ENCODE measurements at places on chromosomes 1 and 21.

GRCh38 chr1:17167041-17167785 lies 37.7 kb upstream of the PADI1 start:
- DNase-seq, result no peak

DNA sequence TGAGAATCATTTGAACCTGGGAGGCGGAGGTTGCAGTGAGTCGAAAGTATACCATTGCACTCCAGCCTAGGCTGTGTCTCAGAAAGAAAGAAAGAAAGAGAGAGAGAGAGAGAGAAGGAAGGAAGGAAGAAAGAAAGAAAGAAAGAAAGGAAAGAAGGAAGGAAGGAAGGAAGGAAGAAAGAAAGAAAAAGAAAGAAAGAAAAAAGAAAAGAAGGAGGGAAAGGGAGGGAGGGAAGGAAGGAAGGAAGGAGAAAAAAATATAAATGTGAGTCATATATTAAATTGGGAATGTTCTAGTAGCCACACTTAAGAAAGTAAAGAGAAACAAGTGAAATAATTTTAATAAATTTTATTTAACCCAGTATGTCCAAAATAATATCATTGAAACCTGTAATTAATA lies 16.7 kb upstream of the CITED4 start:
- DNase-seq, result no peak

- DNase-seq, result no peak
These were observed 39.3 kb upstream of the EYA3 start for GRCh38 chr1:28127617-28128257.

DNA sequence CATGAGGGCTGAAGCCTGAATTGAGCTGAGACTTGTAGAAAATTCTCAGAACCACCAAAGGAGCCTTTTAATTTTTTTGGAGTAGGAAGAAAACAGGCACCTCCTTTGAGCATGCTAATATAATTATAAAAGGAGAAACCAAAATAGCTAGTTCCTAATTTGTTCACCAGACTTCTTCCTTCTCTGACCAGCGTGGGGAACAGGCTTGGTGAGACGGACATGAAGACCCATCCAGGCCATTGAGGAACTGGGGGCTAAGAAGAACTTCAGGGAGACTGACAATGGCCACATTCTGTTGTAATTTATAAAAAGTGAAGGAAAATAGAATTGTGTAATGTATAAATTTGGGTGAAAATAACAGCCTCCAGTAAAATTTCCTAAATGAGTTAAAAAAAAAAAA lies 62.6 kb downstream of the MAN1C1 start:
- no peak for DNase-seq

DNA sequence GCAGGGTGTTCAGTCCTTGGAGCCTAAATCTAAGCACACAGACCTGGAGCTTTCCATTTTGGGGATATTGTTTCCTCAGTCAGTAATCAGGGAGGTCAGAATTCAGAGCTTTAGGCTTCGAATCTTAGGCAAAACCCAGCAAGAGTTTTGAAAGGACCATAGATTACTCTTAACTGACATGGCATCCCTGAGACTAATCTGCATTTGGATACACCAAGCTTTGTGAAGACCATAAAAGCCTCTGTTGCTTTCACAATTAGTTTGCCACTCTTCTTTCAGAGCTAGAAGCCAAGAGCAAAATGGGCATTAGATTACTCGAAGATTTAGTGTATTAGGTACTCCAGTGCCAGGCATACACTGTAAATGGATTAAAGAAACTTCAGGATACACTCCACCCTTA lies 131.8 kb upstream of the GREM2 start:
- DNase-seq, result no peak

- DNase-seq, result no peak
These were observed 22.0 kb upstream of the PRELP start for GRCh38 chr1:203453616-203454015.

DNA sequence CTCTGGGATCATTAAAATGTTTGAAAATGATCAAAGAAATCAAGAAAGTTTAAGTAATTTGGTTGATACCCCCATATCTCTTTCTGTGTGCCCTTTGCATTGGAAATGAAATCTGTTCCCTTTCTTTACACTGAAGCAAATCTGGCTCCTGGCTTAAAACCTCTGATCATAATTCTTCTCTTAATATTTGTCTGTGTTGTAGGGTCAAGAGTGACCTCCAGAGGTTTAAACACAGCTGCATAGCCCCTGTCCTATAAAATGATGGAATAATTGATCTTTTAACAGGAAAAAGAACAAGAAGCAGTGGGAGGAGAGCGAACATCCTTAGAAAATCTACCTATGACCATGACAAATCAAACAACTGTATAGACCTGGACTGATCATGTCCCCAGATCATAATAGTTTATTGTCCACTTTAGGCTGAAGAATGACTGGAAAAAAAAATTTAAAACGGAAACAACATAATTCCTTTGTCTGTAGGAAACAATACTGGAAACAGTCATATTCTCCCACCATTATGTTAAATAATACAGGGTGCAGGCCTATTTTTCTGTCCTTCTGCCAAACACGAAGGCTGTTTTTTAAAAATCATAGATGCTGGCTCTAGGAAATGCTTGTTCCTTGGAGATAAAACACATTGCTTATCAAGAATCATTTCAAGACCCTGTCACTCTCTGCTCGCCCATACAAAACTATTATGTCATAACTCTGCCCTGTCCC lies 184.3 kb downstream of the NEGR1 start:
- no peak for DNase-seq

DNA sequence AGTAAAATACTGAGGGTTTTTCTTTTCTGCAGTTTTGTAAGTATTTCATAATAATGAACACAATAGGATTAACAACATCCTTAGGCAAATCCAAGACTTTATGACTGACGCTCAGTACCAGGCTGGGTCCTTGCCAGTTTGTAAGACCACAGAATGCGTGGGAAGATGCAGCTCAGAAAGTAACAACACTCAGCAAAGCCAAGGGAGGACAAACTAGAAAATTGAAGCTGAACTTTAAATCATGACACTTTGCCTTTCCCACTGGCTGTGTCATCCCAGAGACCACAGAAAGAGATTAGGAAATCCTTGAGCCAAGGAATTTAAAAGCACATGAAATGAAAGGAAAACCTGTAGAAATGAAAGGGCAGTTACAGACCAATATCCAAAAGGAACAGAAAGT lies 426.3 kb upstream of the CHRM3 start:
- DNase-seq, result no peak

DNA sequence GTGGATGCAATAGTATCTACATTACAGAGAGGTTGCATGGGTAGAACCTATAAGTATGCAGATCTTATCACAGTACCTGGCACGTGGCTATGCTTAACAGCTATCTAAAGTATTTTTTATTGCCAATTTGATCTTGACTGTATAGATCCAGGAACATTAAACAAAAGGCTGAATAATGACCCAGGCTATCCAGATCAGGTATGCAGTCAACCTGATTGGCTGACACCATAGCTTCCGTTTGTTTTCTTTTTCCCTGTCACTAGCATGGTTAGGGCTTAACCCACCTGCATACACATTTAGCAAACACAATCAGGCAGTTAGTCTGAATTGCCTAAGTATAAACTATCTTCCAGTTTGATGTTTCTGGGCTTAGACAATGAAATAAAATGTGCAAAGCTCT lies 264.9 kb upstream of the PLXNA2 start:
- DNase-seq, result no peak

- no peak for DNase-seq
These were observed 102.6 kb downstream of the GPATCH2 start for GRCh38 chr1:217528271-217528670.

DNA sequence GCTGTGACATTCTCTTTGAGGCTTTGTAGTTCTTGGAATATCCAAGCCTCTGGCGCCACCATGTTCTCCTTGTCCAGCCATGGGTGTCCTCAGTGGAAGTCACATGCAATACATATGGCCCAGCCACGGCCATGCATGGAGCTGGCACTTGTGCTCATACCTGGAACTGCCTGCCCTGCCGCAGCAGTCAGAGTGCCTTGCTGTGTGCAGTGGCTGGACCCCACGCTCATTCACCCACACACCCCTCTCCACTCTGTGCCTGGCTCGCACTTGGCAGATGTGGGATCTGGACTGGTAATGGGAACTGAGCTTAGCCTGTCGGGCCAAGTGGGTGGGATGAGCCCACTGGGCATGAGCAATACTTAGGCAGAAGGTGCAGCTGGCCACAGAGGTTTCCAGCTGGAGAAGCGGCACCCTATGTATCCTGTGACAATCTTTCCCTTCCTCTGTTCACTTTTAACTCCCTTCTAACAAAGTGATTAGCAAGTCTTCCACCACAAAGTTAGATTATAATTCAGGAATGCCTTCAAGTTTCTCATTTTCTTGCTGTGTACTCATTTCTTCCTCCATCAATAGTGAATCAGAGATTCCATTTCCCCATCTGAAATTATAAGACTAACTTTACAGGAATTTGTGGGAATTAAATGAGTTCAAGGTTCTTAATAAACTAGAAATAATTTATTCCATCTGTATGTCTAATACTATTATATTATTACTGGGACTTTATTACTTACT lies 351.6 kb upstream of the NCAM2 start:
- DNase-seq, result no peak

- DNase-seq, result no peak
These were observed 155.3 kb upstream of the JUN start for GRCh38 chr1:58939146-58939545.

GRCh38 chr1:68409426-68409825 lies 40.3 kb downstream of the RPE65 start:
- no peak for DNase-seq

DNA sequence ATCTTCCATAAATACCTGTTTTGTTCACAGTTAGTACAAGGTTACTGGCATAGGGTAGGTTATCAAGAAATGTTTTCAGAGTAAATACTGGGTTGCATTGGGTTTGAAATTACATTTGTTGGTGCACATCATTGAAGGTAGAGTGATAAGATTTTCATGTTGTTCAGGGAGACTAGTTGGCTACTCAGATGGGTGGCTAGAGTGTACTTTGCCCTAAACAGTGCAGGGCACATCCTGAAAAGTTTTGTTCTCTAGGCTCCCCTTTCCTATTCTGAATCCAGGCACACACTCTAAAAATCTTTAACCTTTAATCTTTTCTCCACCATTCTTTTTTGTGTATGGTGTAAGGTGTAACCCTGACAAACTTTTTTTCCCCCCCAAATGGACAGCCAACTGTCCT lies 18.0 kb downstream of the POU2F1 start:
- DNase-seq, result no peak

- no peak for DNase-seq
These were observed 610.3 kb upstream of the USP24 start for GRCh38 chr1:55825461-55825860.

DNA sequence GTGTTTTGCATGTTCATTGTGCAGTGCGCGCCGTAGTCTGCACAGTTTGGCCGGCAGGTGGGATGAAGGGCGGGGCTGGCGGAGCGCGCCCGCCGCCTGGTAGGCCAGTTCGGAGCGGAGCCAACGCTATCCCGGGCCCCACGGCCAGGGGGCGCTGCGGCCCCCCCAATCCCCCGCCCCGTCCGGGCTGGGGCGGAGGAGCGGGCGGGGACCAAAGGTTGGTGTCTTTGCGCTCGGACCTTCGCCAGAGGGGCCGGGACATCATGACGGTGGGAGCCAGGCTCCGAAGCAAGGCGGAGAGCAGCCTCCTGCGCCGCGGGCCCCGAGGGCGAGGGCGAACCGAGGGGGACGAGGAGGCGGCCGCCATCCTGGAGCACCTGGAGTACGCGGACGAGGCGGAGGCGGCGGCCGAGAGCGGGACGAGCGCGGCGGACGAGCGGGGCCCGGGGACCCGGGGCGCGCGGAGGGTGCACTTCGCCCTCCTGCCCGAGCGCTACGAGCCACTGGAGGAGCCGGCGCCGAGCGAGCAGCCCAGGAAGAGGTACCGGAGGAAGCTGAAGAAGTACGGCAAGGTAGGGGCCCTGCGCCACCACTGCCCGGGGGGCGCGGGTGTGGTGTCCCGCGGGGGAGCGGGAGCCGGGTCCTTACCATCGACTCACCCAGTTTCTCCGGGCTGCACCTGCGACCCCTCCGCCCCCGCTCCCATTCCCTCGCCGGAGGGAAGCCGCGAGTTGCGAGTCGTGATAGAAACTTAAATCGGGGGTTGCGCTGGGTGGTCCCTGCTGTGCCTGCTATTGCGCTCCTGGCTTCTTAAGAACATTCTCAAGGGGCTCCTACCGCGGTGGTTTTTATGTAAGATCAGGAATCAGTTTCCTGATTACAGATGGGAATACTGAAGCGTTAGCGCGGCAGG lies at the start of gene C1orf115:
Gene C1orf115 (plus strand): TSS at position 224 of the 913 bp plus-strand sequence. CDS start 40 bp downstream, at position 264.
- DNase-seq, result peak; percentile 69

GRCh38 chr1:212591922-212592321 lies 16.6 kb upstream of the ATF3 start:
- no peak for DNase-seq

DNA sequence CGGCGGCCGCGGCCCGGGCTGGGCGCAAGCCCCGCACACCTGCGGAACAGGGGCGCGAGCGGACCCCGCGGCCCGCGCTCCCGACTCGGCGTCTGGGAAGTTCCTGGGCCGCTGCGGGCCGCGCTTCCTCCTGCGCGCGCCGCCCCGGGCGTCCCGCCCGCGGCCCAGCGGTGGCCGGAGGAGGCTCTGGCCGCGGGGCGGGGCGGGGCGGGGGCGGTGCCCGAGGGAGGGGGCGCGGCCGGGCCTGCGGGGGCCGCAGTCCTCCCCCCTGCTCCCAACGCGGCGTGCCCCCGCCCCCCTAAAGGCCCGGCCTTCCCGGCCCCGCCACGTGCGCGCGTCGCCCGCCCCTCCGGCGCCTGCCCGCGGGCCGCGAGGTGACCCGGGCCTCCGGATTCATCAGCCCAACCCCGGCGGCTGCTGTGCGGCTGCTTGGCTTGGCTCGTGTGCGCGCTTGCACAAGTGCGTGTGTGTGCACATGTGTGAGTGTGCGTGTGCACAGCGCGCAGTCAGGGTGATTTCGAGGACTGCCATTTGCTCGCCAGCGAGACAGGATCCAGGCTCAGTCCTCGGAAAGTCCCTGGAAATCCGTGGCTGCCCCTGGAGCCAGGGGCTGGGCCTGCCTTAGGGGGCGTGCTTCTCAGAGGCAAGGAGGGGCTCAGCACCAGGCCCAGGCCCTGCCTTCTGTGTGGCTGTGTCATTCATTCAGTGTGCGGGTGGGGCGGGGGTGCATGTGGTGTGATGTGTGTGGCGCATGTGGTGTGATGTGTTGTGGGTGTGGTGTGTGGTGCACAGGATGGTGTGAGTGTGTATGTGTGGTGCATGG lies at the start of gene C2CD2:
Gene C2CD2 (minus strand): TSS at position 188 of the 823 bp plus-strand sequence. CDS start 370 bp downstream, outside the sequence.
- DNase-seq, result no peak

- no peak for DNase-seq
These were observed 69.5 kb downstream of the EDEM3 start for GRCh38 chr1:184685116-184685515.

DNA sequence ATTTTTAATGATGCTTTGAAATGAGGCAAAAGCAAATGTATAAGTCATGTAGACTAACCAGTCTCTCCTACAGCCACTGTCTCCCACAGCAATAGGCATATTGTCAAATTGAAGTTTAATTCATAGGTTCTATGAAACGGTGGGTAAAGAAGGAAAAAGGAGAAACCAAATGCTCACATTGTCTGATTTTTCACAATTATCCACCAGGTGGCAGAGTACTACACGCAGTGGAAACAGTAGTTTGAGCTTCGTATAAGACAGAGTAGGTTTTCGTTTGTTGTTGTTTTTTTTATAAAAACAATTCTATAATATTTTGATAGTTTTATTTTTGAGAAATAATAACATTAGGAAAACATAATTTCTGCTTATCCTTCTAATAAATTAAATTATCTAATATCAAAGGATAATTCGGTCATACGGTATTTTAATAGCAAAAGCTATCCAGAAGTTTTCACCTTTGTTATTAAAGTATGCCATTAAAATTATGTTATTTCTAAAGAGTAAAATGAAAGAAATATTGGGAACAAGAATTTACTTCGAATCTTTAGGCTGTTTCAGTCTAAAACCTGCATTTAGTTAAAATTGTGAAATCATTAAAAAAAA lies 39.1 kb downstream of the TYW3 start:
- DNase-seq, result peak; percentile 22
